T-helper 1 cell (primary cell): ENCODE measurements at places on chromosomes 5 and 9.

GRCh38 chr9:2290382-2290781 is 275.2 kb downstream of the SMARCA2 start:
- no peak for DNase-seq

GRCh38 chr9:93132287-93132927 is 1.6 kb downstream of the NINJ1 start:
- no peak for DNase-seq

DNA sequence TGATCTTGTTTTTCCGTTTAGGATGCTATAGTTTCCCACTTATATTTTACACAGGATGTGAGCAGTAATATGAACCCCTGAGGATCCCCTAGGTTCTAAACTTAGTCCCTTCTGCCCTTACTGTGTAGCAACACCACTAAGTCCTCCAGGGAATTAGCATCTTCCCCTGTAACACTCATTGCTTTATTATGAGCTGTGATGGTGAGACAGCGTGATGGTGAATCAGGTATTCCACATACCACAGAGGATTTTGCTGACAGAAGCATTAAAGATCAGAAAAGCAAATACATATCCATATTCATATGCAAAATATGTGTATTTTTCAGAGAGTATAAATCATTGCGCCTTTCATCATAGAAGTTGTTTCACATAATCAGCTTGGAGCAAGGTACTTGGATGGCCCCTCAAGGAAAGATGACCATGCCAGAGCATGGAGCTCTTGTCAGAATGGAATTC is 317.0 kb downstream of the ICE1 start:
- no peak for DNase-seq

- DNase-seq = no peak
Measured at GRCh38 chr9:117545846-117546245, 131.0 kb upstream of the ASTN2 start.

DNA sequence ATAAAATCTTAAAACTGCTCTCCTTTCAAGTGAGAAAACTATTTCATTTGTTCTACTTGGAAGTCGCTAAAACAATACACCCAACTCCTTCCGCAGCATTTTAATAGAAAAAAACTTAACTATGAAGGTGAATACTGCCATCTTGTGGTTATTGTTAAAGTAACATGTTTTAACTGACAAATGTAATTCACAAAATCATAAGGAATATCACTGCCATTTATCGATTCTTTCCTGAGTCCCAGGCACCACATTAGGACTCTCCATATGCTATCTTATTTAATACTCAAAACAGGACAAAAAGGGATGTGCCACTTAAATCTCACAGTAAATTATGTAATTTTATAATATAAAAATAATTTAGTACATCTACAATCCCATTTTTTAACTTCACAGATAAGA is 130.5 kb upstream of the ITGA1 start:
- no peak for DNase-seq

- DNase-seq = no peak
Measured at GRCh38 chr9:137919095-137919465, 41.5 kb downstream of the CACNA1B start.

DNA sequence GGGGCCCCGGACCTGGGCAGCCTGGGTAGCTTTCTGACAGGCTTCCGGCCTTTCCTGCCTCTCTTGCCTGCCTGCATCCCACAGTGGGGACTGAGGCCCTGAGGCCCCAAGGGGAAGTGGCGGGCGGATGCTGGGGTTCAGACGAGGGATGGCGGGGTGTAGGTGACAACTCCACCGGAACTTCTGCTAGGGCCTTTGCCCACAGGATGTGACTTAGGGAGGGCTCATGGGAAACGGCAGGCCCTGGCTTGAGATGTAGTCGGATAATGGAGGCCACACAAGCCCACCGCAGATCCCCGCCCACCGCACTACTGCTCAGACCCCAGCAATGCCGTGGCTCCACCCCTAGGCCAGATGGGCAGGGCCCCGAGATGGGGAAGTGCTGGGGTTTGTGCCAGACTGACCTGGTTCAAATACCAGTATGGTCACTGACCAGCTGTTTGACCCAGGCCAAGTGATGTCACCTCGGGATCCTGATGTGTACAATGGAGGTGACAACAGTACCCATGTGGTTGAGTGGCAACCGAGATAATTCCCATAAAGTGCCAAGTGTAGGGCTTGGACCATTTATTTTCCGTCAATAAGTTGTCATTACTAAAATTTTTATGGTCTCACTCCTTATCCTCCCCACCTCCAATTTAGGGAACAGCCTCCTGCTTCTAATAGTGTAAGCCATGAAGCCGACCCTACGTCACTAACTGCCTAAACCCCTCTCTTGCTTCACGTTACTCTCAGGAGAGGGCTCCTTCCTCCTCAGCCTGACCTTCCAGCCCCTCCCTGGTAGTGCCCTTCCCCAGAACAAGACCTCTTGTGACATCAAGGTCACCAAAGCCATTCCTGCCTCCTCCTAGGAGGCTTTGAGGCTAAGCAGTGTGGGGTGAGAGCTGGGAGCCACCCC is 2.5 kb upstream of the CDK9 start:
- peak; percentile 69 for DNase-seq

GRCh38 chr9:109325089-109325488 is 4.2 kb upstream of the EPB41L4B start:
- no peak for DNase-seq
